ENCODE measurements at places on chromosomes 11 and 22. TPM values are rescaled to one million over a fixed set of nuclear protein-coding genes. Genes with fewer than 3 reads are reported as not detected.

The ISX gene
- total RNA-seq, result 83.6 TPM

The THYN1 gene
- total RNA-seq, result 37.8 TPM

The TEX54 gene
- total RNA-seq, result not detected

The TMEM45B gene
- 292 TPM for total RNA-seq

The CADM1 gene
- 0.38 TPM for total RNA-seq

The PRRG4 gene
- 16.1 TPM for total RNA-seq

The SHANK2 gene
- 44.5 TPM for total RNA-seq

The LTBP3 gene
- total RNA-seq, result 150 TPM

The TSPAN32 gene
- total RNA-seq, result 1.7 TPM

The AQP11 gene
- total RNA-seq, result 16.8 TPM

The SGSM1 gene
- 3.3 TPM for total RNA-seq
